ENCODE measurements at places on chromosomes 2 and 18.

DNA sequence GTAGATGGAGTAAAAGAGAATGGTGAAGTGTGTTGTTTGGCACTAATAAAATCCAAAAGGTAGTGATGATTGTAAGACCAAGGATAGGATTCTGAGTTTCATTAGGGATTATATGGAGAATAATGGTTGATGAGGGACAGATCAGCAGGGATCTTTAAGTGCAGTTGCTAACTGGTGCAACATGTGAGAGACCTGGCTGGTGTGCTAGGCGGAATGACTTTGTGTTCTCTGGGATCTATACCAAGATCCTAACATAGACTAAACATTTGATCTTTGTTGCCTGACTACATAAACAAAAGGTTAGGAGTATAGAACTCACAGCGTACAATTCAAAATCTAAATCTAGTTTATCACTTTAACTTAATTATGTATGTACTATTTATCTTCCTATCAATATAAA is 135.4 kb downstream of the PTRHD1 start:
- no peak for DNase-seq

- no peak for DNase-seq
Measured at GRCh38 chr2:238911376-238912227, 63.7 kb downstream of the TWIST2 start.

GRCh38 chr2:88483200-88483599 is 30.7 kb upstream of the FOXI3 start:
- DNase-seq = no peak

DNA sequence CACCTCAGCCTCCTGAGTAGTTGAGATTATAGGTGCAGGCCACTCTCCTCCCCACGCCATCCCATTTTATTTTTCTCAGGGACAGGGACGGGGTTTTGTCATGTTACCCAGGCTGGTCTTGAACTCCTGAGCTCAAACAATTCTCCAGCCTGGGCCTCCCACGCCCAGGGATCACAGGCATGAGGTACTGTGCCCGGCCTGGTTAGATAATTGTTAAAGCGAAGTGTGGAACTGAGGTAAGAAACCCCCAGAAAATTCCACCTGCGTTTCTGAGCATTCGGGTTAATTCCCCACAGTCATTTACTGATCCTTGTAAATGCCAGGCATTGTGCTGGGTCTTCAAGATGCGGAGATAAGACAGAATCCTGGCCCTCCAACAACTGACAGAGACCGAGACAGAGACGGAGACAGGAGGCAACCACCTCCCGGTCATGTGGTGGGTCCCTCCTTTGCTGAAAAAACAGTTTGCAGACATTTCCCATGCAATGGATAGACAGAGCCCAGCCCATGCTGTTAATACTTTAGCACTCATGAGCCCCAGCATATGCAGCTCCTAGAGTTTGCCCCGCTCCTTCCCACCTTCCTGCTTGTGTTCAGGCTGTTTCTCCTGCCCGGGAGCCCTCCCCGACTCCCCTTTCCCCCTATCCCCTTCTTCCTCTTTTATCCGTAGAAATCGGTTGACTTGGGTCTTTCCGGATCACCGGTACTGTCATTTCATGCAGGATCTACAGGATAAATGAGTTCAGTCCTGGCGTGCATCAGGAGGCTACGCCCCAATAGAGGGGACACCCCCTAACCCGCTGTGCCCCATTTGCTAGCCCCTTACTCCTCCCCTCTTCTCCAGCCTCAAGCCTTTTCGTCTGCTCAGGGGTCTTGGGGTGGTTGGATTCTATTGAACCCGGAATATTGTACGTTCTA is 1.6 kb upstream of the RHOB start:
- no peak for DNase-seq

DNA sequence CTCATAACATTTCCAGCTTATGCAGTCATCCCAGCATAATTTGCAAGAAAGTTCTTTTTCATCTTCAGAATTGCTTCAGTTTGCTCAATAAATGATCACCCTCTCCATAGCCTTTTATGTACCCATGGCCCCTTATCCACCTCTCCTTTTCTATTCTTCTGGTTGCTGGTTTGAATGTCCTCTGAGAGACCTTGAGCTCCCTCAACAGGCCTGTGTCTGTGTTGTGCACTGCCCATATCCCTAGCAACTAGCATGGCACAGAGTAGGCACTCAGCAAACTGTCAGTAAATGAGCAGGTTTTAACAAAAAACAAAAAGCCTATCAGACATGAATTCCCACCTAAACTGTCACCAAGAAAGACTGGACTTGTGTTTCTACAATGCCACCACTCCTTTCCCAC is 160.5 kb downstream of the AKAIN1 start:
- DNase-seq = no peak

DNA sequence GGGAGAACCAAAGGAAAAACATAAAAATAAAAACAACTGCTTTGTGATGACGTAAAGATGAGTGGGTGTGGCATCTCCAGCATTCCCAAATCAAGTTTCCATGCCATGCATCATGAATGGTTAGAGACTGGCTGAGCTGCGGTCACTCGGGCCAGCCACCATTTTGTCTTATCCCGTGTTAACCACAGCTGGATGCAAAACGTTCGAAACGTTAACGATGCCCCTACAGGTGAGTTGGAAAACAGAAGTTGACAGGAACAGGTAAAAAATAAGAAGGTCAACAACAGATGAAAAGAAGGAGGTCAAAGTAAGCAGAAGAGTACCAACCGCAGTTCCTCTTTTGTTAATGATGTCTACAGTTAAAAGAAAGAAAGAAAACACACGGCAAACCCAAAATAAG is 411.1 kb downstream of the NRXN1 start:
- DNase-seq = no peak

DNA sequence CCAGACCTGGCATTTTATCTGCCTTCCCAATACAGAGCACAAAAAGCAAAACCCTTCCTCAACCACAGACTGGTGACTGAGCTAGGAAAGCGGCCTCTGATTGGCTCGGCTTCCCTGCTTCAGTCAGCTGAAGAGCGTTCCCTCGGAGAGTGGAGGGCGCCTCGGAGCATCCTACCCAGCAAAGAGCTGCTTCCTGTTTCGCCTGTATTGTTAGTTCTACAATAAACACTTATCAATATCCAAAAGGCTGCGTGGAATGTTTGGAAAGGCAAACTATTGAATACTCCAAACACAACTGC is 125.0 kb downstream of the CACNB4 start:
- peak; percentile 17 for DNase-seq

DNA sequence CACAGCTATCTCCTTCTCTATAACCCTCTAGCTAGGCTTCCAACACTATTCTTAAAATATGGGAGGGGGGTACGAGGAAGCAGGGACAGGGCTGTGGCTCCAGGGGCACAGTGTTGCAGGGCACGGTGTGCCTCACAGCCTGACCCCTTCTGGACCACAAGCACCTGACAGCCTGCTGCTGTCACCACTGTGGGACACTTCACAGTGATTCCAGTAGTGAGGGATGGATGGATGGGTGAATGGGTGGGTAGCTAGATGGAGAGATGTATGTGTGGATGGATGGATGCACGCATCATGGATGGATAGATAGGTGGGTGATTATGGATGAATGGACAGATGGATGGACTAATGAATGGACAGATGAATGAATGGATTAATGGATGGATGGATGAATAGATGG is 21.6 kb downstream of the PXDN start:
- no peak for DNase-seq

- DNase-seq = no peak
Measured at GRCh38 chr2:27962006-27962405, 71.5 kb downstream of the BABAM2 start.

GRCh38 chr2:184006998-184007397 is 591.3 kb upstream of the ZNF804A start:
- no peak for DNase-seq

- DNase-seq = no peak
Measured at GRCh38 chr2:217622205-217623060, 380.4 kb downstream of the TNS1 start.

DNA sequence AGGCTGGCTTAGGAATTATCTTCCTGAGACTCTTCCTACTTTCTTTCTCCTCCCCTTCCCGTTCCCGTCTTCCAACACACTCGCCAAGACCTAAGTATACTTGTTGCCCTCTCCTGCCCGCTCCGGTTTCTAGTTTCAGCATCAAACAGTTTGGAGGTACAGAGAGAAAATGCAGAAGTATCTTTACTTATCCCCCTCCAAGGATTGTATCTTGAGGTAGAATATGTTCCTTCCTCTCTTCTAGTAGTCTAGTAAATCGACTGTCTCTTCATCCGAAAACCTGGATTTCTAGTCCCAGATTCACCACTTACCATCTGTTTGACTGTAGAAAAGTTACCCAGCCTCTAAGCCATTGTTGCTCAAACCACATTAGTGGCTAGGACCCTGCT is 755 bp downstream of the EIF4E2 start:
- no peak for DNase-seq

All from activated T-cell treated with anti-CD3 and anti-CD28 coated beads, Interleukin-2, amount 50 U/mL, for 48 hours (primary cell).